ENCODE measurements at places on chromosomes 4 and X.

GRCh38 chrX:71140440-71140839 is 4.2 kb upstream of the NLGN3 start:
- DNase-seq, result no peak

DNA sequence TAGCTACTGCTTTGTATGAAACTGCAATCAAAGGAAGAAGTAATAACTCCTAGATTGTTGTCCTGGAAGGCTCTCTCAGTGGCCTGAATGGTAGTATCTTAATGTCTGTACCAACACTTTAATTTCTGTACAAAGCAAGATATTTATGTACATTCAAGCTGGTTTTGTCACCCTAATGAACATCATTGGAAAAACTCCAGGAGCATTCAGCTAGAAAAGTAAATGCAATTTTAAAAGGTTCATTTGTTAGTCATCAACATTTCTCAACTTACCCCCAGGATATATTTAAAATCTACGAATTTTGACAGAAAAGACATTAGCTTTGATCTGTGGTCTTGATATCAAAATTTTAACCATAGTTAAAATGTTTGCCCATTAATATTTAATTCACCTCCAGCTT is 80.0 kb upstream of the FGF13 start:
- no peak for DNase-seq

GRCh38 chr4:51885363-51885762 is 42.4 kb downstream of the DCUN1D4 start:
- DNase-seq, result peak; percentile 39

- no peak for DNase-seq
Measured at GRCh38 chr4:101309925-101310324, 37.4 kb downstream of the PPP3CA start.

GRCh38 chr4:2290488-2290887 is 28.6 kb upstream of the MXD4 start:
- no peak for DNase-seq

- no peak for DNase-seq
Measured at GRCh38 chr4:87524456-87524855, 4.7 kb downstream of the SPARCL1 start.

DNA sequence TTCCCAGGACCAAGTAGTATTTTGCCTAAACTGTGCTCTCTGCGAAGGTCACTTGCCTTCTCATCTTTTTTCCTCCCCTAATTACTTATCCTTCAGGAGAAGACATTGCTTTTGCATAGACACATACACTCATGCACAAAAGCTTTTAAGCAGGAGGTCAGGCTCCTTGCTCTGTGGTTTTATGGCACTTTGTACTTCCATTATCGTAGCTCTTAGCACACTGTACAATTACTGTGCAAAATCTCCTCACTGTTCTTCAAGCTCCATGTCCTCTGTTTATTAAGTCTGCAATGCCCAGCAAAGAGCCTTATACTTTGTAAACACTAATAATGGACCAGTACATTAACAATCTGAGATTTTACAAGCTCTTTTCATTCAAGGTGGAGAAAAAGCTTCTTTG is 188.4 kb upstream of the GNPDA2 start:
- no peak for DNase-seq

- no peak for DNase-seq
Measured at GRCh38 chr4:55635282-55635681, 816 bp downstream of the NMU start.

DNA sequence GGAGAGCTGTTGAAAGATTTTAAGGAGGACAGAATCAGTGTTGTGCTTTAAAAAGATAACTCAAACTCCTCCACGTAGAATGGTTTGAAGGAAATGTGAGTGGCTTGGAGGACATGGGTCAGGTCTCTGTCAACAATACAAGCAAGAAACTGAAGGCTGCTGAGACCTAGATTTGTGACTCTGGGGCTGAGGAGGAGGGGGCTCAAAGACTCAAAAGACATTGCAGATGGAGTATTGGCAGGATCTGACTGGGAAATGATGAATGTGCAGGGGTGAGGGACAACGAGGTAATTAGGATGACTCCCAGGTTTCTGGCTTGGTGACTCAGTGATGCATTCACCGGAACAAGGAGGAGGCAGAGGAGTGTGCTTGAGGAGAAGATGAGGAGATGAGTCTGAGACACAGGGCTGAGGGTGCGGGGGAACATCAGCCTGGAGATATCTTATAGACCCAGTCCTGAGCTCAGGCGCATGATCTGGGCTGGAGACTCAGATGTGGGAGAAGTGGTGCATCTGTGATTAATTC is 3.3 kb upstream of the RPS4X start:
- peak; percentile 41 for DNase-seq
